ENCODE measurements at places on chromosomes 5 and 9.

DNA sequence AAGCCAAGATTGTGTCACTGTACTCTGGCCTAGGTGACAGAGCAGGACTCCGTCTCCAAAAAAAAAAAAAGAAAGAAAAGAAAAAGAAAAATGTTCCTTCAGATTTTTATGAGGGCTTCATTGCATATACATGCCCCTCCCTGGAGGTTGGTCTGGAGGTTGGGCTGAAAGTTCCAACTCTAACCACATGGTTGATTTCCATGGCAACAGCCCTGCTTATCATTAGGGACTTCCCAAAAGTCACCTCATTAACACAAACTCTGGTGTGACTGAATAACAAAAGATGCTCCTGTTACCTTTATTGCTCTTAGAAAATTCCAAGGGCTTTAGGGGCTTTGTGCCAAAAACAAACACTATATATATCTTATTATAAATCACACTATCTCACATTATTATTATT, 113.8 kb downstream of the TMC1 start:
- no peak for DNase-seq

DNA sequence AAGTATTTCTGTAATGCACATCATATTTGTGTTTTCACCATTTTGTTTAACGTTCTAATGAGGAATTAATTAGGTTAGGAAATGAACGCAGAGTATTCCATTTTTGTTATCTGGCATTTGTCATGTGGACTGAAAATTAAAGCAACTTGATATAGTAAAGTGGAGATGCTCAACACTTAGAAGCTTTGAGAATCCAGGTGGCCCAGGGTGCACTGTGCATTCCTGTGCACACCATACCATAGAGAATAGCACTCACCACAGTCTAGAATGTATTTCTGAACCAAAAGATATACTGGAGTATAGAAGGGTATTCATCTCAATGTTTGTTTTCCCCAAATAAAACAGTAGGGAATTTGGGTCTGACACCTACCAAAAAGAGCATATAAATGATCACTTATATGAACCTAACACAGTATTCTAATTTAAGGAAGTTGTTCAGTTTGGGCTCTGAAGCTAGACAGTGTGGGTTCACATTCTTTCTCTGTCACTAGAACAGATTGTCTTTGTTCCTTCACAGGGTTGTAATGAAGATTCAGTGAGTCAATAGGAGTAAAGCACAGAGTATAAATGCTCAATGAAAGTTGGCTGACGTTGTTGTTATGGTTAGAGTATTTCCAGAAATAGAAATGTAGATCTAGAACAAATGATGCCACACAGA, 125.6 kb upstream of the DMRT1 start:
- DNase-seq, result no peak

DNA sequence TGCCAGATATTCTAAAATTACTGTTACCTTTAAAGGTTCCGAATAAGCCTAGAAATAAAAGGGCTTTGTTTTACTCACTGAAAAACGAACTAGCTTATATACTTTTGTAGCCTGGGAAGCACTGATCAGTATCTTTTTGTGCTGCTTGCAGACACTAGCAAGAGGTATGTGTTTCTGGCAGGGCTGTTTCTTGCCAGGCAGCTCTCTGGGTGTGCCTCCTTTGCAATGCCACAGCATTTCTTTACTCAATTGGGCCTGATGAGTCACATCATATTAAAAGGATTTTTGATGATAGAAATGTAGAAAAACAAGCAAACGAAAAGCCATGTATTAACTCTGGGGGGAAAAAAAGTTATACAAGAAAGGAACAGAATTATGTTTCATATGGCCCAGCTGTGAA, 35.6 kb downstream of the CD180 start:
- no peak for DNase-seq

DNA sequence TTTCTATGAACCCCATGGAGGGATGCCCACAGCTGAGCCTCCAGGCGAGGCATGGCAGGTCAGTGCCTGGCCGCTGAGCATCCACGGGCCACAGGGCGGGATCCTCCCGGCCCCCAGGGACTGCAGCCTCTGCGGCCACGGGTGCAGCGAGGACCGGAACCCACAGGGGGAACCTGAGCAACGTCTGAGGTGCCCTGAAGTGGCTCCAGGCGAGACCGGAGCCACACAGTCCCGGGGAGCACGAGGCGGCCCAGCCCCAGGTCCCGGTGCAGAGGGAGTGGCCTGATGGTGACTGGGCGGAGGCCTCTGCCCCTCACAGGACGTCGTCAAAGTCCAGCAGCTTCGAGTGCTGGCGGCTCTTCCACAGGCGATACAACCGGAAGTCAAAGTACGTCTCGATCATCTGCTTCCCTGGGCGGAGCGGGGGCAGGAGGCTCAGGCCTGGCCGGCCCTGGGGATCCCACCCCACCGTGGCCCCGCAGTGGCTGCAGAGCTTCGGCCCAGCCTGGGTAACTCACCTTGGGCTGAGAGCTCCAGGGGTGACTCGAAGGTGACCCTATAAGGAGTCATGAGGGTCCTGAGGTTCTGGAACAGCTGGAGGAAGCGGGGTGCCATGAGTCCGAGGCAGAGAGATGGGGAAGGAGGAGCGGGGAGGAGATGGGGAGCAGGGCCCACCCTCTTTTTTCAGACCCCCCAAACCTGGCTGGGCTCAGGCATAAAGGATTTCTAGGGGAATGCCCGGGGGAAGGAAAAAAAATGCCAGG, 8.1 kb upstream of the ENTPD8 start:
- no peak for DNase-seq

DNA sequence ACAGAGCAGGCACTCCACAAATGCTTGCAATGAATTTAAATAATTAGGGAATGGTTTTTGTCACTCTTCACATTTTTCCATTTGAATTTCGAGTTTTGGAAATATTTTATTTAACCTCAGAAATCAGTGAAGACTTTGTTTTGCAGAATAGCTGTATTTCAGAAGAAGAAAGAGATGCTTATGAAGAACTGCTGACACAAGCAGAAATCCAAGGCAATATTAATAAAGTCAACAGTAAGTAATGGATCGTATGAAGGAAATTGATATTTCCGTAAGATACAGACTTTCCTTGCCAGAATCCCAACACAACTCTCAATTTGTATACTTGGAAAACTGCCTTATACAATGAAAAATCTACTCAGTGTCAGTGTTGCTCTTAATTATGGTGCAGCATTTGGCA, 30.5 kb downstream of the F2RL2 start:
- no peak for DNase-seq
